ENCODE measurements at places on chromosomes 2 and 18.

DNA sequence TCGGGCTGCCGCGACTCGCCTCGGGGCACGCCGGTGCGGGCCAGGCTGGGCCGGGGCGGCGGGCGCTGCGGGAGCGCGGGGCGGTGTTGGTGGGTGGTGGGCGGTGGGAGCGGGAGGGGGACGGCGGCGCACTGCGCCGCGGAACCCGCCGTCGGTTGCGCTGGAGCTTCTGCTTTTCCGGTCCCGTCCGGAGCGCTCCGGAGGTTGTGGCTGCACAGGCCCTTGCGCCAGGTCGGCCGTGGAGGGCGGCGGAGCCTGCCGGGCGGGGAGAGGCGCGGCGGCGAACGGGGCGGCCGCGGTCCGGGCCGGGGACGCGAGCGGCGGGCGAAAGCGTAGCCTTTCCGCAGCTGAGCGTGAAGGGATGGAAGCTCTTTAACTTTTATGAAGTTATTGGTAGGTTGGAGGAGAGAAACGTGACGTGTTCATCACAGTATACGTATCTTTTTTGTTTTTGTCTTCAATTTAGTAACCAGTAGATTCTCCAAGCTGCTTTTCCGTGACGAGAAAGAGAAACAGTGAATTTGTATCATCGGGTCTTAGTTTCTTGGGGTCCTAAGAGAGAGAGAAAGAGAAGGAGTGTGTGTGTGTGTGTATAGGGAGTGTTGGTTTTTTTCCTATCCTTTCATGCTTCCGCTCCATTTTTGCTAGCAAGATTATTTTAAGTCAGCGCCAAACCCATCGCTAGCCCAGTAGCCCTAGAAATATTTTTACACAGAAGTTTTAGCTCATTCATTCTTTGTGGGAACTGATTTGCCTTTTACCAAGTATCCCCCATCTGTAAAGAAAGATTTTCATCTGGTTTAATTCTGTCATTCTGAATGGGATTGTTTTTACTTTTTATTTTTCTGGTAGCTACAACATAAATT, 535 bp downstream of the ATG4B start:
- DNase-seq = no peak

DNA sequence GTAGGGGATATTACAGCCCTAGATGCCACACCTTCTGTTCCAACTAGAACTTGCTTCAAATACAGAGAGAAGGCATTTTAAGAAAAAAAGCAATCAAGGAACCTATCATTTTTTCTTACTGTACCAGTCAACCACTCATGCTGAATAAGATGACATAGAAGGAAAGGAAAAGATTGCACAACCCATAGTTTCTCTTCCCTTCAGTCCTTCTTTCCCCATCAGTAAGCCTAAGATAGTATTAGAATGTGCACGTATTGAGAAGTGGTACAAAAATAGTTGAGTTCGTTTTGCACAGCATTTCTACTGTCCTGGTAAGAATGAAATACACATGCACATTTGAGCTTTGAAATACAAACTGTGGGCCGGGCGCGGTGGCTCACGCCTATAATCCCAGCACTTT, 27.0 kb upstream of the HK2 start:
- no peak for DNase-seq

DNA sequence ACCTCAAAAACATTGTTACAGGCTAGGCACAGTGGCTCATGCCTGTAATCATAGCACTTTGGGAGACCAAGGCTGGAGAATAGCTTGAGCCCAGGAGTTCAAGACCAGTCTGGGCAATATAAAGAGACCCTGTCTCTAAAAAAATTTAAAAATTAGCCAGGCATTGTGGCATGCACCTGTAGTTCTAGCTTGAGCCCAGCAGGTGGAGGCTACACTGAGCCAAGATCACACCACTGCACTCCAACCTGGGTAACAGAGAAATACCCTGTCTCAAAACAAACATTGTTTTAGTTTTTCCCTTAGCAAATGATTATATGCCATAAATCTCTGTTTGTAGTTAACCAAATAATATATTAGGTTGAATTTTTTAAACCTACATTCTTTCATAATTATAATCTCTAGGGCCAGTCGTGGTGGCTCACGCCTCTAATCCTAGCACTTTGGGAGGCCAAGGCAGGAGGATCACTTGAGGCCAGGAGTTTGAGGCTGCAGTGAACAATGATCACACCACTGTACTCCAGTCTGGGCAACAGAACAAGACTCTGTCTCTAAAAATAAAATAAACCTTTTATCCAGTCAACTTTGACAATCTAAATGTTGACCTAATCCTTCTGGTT, 13.3 kb upstream of the CYP20A1 start:
- DNase-seq = peak; percentile 15

DNA sequence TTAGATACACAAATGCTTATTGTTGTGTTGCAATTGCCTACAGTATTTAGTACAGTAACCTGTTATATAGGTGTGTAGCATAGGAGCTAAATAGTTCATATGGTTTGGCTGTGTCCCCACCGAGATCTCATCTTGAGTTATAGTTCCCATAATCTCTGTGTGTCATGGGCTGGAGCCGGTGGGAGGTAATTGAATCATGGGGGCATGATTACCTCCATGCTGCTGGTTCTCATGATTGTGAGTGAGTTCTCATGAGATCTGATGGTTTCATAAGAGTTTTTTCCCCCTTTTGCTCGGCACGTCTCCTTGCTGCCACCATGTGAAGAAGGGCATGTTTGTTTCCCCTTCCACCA, 190.5 kb upstream of the SESTD1 start:
- no peak for DNase-seq

DNA sequence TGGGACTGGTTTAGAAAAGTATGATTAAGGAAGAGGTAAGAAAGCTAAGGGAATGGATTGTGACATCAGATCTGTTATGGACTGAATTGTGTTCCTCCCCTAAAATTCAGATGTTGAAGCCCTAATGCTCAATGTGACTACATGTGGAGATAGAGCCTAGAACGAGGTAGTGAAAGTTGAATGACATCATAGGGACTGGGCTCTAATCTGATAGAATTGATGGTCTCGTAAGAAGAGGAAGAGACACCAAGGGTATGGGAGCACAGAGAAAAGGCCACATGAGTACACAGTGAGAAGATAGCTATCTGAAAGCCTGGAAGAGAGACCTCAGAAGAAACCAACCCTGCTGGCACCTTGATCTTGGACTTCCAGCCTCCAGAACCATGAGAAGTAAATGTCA, 178.3 kb downstream of the TRIB2 start:
- no peak for DNase-seq

DNA sequence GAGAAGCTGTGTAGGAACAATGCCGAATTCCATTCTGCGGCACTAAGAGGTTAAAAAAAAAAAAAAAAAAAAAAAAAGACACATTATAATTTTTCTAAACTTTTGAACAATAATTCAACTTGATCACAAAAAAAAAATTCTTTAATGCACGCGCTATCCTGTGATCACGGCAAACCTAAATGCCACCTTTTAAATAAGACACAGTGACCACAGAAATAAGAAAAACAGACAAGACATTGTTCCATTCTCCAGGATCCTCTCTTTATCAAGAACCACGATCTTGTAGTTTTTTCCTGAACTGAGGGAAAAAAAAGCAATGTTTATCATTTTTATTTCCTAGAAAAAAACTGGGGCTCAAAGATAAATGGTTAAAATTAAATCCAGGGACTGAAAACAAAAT, 9.4 kb downstream of the SUCLG1 start:
- no peak for DNase-seq

Data from NCI-H1694 treated with DMSO at 0.1 percent for 48 hours (cell line).